ENCODE measurements at places on chromosomes 16 and 17.

DNA sequence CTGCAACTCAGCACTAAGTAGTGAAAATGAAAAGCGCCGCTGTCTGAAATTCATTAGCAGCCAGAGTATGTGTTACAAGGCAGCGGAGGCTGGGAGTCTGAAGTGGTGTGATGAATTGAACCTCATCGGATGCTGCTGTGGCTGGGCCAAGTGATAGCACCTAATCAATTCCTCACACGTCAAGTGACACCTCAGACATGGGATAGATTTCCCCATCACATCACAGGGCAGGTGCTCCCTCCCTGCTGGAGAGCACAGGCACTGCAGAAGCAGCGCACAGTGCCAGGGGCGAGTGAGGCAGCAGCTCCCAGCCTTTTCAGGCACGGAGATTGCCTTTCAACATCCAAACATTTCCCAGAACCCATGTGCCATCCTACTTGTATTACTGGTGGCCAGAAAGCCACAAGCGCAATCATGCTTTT is 32.2 kb downstream of the DRC3 start:
- DNase-seq = no peak

GRCh38 chr16:88405216-88406060 is 22.7 kb downstream of the ZNF469 start:
- no peak for DNase-seq

DNA sequence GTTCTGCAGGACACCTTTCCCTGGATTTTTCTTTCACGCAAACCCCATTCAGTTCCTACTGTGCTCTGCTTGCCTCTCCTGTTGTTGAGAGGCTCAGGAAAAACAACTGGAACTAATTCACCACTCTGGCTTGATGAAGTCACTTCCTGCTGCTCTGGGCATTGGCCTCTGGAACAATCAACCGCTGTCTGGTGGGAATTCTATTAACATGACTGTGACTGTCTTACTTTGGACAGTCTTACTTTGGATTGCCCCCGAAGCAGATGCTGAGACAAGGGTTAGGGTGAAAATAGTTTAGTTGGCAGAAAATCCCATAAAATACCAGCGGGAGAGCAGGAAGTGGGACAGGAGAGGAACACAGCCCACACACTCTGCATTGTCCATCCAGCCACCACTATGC is 90.0 kb upstream of the HSBP1 start:
- DNase-seq = no peak

DNA sequence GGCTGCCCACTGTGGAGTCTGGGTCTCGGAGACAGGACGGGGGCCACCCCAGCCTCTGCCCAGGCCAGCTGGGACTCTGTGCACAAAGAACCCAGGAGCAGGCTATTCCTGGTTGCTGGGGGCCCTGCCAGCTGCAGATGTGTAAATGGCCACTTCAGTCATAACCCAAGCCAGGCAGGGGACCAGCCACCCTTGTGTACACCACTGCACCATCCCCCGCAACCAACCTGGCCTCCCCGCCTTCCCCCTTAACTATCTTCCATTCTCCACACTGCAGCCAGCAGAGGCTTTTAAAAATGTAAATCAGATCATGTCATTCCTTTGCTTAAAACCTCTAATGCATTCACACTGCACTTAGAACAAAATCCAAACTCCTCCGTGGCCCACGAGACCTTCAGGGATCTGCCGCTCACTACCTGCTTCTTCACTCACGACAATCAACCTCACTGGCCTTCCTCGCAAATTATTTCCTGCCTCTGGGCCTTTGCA is 28.3 kb downstream of the RTN4RL1 start:
- no peak for DNase-seq

DNA sequence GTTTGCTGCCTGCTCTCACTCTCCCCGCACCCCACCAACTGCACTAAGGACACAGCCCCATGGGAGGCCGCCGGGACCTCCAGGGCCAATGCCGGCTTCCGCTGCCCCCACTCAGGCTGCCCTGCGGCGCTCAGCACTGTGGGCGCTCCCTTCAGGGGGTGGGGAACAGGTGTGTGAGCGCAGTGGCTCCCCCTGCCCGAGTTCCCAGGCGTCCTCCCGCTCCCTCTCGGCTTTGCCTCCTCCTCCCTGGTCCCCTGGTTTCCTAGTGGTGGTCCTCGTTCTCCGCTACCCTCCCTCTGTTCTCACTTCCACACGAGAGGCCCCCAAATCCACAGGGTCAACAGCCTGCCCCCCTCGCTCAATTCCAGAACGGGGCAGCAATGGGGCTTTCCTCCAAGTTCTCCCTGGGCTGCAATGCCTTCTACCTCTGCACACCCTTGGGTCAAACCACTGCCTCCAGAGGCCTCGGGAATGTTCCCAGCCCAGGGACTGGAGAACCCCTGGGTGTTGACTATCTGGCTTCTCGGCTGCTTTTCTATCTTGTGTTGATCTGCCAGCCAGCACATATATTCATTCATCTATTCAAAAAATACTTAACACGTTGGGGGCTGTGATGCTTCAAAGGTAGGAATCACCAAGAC is 9.9 kb downstream of the FOXJ1 start:
- DNase-seq = no peak

DNA sequence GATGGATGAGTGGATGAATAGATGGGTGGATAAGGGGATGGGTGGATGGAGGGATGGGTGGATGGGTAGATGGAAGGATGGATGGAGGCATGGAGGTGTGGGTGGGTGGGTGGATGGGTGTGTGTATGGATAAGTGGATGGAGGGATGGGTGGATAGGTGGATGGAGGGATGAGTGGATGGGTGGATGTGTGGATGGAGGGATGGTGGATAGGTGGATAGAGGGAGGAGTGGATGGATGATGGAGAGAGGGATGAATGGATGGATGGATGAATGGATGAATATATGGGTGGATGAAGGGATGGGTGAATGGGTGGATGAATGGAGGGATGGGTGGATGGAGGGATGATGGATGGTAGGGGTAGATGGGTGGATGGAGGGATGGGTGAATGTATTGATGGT is 27.5 kb upstream of the NPTX1 start:
- DNase-seq = no peak

DNA sequence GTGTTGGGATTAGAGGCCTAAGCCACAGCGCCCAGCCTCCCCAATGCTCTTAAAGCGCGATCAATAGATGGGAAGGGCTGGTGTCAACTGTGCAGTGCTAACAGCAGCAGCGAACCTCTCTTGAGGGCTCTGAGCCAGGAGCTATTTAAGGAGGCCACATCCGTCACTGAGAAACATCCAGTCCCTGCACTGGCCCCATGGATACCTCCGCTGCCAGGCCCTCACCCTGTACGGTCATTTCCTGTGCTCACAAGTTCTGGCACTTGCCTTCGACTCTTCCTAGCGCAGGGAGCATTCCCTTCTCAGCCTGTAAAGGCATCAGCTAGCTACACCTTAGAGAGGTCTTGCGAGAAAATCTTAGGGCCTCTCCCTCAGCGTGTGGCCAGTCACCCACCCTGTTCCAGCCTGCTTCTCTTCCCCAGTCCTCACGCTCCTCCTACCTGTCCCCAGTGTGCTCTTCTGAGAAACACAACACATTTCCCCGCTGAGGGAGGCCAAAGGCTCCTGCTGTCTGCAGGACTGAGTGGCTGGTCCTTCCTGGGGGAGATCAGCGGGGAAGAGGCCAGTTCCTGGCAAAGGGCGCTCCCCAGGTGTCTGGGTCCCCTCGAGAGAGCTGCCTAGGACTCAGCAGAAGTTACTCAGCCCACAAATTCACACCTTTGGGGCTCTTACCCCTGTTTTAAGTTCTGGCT is 28.6 kb downstream of the GTF3C1 start:
- DNase-seq = no peak

GRCh38 chr17:49819138-49819537 is 28.7 kb downstream of the TAC4 start:
- no peak for DNase-seq

DNA sequence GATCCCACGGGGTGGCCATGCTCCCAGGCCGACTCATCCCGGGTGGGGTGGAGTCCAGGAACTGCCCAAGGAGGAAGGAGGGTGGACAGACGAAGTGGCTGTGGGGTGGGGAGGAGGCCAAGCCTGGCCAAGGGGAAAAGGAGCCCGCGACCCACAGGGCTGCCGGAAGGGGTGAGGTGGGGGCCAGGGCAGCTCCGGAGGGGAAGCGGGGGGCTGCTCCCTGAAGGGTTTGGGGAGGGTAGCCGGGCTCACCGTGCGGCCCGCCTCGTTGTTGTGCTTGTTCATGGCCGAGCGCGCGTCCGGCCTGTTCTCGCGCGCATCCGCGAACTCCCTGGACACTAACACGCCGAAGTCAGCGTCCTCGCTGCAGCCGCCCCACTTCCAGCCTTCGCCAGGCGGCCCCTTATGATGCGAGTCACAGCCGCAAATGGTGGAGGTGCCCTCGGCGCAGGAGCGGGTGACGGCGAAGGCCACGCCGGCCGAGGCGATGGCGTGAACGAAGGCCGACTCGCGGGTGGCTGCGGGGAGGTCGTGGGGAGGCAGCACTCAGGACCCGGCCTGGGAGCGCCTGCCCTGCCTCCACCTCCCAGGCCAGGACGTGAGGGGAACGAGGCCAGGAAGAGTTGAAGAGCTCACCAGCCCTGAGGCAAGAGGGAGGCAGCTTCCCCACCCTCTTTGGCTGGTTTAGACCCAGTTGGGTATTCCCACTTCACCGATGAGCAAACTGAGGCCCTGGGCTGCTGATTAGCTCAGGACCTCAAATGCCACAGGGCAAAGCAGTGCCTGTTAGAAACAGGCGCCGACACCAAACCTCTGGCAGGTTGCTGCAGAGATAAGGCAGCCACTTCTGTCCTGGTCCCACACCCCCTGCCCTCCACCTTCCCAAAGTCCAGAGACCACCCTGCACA is 48.7 kb downstream of the WNT3 start:
- DNase-seq = no peak

DNA sequence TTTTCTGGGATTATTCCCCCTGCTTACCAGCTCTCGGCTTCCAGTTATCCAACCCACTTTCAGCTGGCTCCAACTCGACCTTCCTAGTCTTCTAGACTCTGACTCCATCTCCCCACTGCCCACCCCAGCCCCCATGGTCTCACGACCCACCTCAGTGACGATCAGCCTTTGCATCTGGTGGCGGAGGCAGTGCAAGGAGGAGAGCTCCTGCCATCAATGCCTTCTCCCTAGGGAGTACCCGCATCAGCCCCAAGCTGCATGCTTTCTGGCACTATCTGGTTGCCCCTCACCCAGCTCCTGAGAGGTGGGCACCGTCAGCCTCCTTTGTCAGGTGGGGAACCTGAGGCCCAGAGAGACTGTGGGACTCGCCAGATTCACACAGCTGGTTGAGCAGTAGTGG is 72.6 kb upstream of the RPL38 start:
- DNase-seq = no peak

GRCh38 chr17:64216338-64217248 is 46.5 kb downstream of the TEX2 start:
- DNase-seq = no peak

GRCh38 chr16:35543486-35543885 is 2084.1 kb downstream of the TP53TG3F start:
- no peak for DNase-seq
